ENCODE measurements at places on chromosomes 4 and X.

GRCh38 chr4:84529169-84529751 lies 30.2 kb upstream of the NKX6-1 start:
- DNase-seq, result no peak

DNA sequence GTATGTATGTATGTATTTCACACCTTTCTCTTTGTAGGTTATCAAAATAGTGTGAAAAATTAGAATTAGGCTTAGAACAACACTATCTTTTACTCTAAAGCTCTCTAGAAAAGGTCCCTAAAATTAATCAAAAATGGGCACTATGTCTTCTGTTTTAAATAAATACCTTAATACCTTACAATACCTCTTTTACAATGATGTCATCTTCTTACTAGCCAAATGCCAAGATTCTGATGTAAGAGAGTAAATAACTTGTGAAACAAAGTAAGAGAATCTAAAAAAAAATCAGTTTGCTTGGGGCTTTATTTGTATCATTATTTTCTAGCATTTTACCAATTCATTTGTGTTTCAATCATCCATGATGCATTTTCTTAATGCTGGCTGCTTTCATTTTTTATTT lies 402.2 kb upstream of the MAGEB2 start:
- no peak for DNase-seq

DNA sequence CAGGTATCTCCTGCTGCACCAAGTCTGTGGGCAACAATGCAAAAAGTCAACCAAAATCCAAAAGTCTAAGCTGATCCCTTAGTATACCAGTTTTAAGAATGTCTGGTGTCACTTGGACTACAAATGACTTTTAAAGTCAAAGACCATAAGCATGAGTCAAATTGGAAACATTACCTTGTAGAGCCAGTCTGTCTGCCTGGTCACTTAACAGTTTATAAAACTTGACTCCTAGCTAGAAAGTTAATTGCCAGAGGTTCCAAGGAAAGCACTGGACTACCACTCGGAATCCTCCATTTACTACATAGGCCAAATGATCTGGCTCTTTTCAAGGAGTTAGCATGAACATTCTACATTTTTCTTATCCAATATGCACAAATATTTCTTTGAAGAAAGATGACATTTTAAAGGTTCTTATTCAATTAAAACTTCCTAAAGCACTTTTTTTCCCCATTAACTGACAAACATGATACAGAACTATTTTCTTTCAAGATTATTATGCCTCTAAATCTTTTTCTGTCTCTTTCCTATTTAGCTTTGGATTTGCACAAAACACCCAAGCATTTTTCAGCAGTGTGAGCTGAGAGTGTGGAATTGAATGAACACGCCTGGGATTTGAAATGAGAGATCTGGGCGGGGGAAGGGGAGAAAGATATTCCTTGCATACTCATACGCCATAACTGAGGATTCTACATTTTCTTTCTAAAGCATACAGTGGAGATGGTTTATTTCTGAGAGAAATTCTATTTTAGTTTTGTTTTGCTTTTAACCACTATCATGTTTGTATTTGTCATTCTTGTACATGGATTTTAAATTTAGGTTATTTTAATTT lies 188.4 kb downstream of the SHROOM3 start:
- no peak for DNase-seq

- DNase-seq, result no peak
Measured at GRCh38 chrX:3697701-3698279, 15.7 kb downstream of the PRKX start.

DNA sequence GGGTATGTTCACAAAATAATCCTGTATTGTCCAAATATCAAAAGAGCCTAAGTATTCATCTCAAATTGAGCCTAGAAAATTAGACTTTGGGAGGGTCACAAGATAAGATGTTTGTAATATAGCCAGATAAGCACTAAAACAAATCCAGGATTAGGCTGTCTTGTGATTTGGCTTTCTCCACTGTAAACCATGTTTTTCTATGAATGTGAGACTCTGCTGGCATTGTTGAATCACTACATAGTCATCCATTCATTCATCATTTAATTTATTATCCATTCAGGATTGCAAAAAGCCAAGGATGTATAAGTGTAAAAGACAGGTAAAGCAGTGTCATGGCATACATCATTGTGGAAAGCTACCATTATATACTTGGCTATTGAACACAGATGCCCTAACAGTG lies 148.0 kb downstream of the GRID2 start:
- DNase-seq, result no peak

DNA sequence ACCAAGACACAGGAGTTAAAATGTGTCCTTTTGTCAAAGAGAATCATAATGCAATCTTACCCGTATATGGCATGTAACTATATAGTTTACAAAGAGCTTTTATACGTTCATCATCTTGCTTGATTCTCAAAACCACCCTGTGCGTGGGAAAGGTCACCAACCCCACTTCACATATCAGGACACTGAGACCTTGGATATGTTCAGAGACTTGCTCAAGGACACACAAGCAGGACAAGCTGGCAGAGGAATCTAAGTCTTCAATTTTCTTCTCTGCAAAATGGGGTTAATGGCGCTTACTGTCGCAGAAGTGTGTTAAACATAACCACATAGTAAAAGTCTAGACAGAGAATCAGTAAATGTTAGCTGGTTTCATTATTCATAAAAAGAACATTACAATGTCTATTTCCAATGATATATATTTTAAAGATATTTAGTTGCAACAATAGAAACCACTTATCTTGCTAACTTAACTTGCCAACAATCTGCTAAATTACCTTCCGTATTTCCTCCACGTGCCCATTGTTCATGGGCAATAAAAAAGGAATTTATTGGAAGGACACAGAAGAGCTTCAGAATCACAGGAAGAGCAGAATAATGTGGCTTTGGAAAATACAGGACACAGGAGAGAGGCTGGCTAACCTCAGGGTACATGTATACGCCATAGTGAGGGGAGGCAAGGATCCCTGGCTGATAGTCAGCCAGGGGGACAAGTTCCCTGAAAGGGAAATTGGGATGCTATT lies 64.6 kb upstream of the TAPT1 start:
- no peak for DNase-seq

- DNase-seq, result no peak
Measured at GRCh38 chrX:70336767-70337166, 46.9 kb downstream of the KIF4A start.

DNA sequence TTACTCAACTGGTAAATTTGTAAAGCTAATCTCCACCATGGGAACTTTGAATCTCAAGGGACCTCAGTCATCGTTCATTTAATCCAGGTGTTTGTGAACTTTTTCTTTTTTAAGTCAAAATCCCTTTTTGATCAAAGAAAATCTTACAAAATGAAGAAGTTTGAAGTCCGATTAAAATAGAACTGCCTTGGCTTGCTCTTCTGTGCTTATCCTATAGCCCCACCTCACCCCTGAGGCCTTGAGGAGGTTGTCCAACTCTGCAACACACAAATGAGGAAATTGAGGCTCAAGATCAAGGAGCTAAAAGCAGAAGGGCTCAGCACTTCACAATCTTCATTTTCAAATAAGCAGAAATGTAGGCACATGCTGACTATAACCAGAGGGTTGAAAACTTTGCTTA lies 240.3 kb upstream of the SFRP2 start:
- no peak for DNase-seq

DNA sequence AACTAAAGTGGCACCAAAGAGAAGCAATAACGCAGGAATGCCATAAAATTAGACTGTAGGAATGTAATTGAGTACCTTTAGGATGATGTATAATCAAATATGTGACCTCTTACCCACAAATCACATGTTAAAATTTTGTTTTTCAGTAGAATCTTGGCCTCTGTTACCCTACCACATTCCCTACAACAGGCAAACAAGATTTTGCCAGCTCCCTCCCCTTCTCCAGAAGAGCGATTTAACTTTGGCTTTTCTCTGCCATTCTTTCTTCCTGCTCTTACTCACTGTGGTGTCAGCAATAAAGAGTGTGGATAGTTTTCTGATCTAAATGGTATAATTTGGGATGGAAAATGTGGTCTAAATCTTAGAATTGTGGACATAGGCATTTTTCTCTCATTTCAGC lies 57.2 kb downstream of the TRIM2 start:
- no peak for DNase-seq

GRCh38 chrX:154000051-154000450 lies 19.7 kb downstream of the IRAK1 start:
- DNase-seq, result no peak

- DNase-seq, result no peak
Measured at GRCh38 chr4:115028682-115029410, 84.6 kb downstream of the NDST4 start.

GRCh38 chr4:165027762-165028402 lies 3.9 kb upstream of the TRIM60 start:
- no peak for DNase-seq

GRCh38 chr4:1310031-1310795 lies 20.5 kb downstream of the MAEA start:
- no peak for DNase-seq

GRCh38 chr4:37762991-37763368 lies 63.5 kb upstream of the PGM2 start:
- DNase-seq, result no peak

DNA sequence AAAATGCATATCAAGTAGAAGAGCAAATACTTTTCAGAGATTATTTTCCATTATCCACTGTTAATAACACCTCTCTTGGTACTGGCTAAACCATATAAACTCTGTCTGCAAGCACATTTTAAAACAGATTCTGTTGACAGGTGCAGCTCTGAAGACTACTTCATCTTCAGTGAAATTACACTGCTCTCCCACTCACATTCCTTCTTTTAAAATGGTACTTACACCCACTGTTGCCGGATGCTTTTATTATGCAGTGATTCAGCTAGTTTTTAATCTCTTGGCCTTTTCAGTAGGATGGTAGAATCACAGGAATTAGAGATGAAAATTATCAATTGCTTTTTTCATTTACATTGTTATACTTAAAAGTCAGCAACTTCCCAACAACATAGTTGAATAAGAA lies 381.6 kb downstream of the GASK1B start:
- DNase-seq, result no peak
